Ascending aorta (tissue), 2 donors: ENCODE measurements at places on chromosomes 7 and 10.

DNA sequence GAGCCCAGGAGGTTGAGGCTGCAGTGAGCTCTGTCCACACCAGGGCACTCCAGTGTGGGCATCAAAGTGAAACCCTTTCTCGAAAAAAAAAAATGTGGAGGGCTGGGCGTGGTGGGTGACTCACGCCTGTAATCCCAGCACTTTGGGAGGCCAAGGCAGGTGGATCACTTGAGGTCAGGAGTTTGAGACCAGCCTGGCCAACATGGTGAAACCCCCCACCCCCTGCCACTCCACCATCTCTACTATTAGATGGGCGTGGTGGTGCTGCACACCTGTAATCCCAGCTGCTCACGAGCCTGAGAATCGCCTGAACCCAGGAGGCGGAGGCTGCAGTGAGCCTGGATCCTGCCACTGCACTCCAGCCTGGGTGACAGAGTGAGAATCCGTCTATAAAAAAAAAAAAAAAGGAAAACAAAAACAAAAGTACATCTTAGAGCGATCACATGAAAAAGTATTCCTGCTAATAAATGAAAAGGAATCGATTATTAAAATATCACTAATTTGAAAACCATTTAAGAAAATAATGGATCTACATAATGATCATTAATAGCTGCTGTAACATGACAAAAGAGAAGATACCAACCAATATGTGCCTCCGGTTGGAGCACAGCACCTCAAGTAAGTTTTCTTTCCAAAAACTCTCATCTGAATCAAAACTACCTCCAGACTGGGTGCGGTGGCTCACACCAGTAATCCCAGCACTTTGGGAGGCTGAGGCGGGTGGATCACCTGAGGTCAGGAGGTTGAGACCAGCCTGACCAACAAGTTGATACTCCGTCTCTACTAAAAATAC lies 4.9 kb downstream of the HNRNPF start:
- DNase-seq = no peak

DNA sequence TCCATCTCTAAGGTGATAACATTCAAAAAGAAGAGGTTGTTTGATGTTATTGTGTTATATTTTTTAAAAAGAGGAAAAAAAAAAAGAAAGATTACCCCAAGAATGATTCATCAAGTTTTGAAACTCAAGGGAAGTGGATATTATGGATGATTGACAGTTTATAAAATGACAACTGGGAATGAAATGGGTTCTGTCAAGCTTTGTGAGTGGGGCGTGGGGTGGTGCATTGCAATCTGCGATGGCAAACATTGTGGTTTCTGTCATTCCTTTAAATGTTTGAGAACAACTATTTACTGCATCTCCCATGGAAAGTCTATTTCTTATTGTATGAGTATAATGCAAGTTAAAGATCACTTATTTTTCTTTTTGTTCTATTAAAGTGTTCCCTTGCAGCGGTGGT lies 297.0 kb downstream of the CCDC3 start:
- no peak for DNase-seq

- no peak for DNase-seq
Measured at GRCh38 chr7:37315772-37316715, 132.6 kb downstream of the ELMO1 start.

DNA sequence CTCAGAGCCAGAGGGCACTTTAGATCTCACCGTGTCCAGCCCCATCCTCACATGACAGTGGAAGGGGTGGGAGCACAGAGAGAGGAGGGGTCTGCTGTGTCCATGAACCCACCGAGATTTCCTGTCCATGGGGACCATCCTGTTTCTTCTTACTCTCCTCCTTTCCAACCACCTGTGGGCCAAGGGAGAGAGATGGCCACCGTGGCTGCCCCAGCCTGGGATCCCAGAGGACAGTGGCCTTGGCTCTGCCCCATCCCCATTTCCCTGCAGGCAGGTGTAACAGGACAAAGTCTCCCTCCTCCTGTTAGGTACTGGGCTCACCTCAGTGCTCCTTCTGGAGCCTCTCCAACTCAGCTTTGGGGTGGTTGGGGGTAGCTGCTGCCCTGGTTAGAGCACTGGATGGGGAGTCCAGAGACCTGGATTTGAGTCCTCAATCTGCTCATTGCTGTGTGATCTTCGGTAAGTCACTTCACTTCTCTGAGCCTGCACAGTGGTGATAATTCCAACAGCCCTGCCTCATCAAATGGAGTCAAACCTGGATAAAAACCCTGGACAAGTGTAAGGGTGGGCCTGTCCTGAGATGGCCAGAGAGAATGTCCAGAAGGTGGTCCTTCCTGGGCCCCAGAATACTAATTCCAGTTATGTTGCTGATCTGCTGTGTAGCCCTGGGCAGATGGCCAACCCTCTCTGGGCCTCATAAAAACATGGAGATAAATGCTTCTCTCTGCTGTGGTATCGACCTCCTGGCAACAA lies 17.8 kb upstream of the PCBD1 start:
- DNase-seq = no peak

DNA sequence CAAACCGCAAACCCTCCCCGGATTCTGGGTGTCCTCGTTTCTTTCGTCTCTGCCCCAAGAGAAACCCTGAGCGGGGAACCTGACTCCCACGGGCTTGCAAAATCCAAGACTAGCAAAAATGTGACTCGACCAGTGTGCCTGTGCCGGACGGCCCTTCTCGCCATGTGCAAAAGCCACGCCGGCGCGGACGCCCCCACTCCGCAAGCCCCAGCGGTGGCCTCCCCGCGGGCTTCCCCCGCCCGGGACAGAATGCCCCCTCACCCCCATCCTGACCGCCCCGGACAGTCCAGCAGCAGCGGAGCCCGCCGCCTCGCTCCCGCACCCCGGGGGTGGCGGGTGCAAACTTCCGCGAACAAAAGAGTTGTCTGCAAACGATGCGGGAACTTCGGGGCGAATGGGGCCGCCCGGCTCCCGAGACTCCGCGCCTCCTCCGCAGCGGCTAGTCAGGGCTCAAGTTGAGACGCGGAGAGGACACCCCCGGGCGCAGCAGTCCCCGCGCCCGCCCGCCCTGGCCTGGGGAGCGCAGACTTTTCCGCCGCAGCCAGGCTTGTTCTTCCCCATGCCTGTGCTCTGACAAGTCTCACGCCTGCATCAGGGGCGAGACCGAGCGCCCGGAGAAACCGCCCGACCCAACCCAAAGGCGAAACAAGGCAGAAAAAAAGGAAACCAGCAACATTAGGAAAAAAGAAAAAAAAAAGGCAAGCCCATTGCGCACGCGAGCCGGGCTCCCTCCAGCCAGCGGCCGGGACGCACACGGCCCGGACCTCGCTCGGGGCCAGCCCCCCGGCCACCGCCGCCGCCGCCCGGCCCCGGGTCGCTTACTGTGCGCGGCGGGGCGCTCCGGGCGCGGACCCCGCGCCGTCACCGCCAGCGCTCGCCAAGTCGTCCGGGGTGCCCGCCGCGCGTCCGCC lies 732 bp downstream of the FAM53B start:
- peak; percentile 71 for DNase-seq

- DNase-seq = no peak
Measured at GRCh38 chr10:61987951-61988379, 86.5 kb downstream of the ARID5B start.

- no peak for DNase-seq
Measured at GRCh38 chr10:86363833-86364490, 2.6 kb downstream of the GRID1 start.

- no peak for DNase-seq
Measured at GRCh38 chr10:120734483-120735078, 116.6 kb upstream of the WDR11 start.

- no peak for DNase-seq
Measured at GRCh38 chr7:129989466-129989865, 36.7 kb upstream of the UBE2H start.

DNA sequence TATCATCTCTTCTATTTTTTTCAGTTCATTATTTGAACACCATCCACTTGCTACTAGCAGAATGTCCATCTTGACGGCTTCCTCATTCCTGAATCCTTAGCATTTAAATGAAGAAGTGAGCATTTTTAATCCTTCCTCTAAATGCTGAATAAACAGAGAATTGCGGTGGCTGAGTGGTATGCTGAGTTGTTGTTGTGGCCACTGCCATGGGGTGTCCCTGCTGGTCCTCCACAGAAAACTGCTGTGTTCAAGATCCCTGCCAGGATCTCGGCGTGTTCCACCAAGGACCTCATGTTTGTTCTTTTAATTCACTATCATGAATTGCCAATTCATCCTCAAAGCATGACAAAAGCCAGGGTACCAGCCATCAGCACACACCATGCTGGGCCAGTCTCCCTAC lies 48.9 kb upstream of the HABP2 start:
- DNase-seq = no peak

GRCh38 chr7:102933763-102934162 lies 21.0 kb downstream of the LRRC17 start:
- DNase-seq = peak; percentile 37

- DNase-seq = no peak
Measured at GRCh38 chr7:50366311-50366710, 61.8 kb downstream of the IKZF1 start.

DNA sequence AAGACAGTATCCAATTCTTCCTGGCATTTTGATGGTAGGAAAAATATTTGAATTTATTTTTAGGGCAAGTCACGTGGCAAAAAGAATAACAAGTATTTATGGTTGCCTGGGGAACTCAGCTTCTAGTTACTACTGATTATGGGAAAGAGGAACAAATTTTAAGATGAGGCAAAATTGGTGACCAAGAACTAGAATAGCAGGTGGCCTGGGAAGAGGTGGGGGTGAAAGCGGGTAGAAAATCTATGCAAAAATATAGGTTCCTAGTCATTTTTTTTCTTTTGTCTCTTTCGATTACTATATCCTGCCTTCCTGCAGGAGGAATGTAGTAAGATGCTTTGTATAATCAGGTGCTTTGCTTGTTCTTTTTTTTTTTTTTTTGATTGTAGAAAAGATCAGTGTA lies 27.8 kb downstream of the ENTPD1 start:
- no peak for DNase-seq

DNA sequence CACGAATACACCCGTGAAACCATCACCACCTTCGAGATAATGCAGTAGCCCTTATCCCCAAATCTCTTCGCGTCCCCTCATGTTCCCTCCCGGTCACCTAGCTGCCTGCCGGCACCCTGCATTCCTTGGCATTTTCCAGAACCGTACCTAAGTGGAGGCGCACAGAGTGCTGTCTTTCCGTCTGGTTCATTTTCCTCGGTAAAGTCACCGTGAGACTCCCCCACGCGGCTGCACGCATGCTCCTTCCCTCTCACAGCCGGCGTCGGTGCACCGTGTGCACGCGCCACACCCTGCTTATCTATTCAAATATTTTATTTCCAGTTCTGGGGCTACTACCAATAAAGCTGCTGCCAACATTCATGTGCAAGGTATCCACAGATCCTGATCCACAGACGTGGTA lies 65.5 kb upstream of the NKX6-2 start:
- DNase-seq = no peak
